ENCODE measurements at places on chromosomes 16 and 17.
A peak's percentile ranks its signal among the peaks of the same experiment; 100 is the strongest.

DNA sequence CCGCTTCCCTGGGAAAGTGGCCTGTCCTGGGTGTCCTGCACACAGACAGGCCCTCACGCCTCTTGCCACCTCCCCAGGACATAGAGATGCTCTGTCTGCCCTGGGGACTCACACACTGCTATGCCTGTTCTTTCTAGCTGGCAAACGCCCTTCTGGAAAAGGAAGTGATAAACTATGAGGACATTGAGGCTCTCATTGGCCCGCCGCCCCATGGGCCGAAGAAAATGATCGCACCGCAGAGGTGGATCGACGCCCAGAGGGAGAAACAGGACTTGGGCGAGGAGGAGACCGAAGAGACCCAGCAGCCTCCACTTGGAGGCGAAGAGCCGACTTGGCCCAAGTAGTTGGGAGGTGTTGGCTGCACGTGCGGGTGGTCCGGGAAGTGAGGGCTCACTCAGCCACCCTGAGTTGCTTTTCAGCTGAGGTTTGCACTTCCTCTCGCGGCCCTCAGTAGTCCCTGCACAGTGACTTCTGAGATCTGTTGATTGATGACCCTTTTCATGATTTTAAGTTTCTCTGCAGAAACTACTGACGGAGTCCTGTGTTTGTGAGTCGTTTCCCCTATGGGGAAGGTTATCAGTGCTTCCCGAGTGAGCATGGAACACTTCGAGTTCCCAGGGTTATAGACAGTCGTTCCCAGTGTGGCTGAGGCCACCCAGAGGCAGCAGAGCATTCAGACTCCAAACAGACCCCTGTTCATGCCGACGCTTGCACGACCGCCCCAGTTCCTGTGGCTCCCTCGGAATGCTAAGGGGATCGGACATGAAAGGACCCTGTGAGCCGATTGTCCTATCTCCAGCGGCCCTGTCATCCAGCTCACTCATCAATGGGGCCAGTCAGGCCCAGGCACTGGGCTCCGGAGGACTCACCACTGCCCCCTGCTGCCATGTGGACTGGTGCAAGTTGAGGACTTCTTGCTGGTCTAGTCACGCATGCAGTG is 3.5 kb upstream of the RPL13 start:
- peak; percentile 73 for DNase-seq

GRCh38 chr17:83118071-83118841 is 38.8 kb downstream of the METRNL start:
- no peak for DNase-seq

GRCh38 chr17:51510940-51511339 is 250.6 kb downstream of the UTP18 start:
- no peak for DNase-seq

GRCh38 chr16:57865746-57866528 is 63.6 kb upstream of the KIFC3 start:
- DNase-seq: no peak

DNA sequence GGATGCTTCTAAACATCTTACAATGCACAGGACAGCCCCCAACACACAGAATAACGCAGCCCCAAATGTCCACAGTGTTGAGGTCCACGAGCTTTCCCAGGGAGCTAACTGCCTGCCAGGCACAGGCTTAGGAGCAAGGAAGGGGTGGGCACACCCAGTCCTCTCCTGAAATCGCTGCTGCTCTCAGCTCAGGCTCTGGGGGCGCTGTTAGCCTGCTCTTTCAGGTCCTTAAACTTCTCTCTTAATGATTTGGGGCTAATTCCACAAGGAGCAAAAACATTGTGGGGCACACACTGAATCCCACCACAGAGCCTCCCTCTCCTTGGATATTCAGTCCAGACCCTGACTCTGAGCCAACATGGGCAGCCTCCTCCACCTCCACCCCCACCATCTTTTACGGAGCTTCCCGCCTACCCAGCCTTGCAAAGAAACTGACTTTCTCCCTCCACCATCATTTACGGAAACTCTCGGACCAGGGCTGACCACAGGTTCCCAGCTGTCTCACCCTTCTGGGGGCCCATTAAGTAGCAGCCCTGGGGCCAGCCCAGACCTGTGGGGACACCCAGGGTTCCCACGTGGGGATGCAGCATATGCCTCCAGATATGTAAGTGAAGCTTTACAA is 1.1 kb downstream of the CD300H start:
- no peak for DNase-seq

DNA sequence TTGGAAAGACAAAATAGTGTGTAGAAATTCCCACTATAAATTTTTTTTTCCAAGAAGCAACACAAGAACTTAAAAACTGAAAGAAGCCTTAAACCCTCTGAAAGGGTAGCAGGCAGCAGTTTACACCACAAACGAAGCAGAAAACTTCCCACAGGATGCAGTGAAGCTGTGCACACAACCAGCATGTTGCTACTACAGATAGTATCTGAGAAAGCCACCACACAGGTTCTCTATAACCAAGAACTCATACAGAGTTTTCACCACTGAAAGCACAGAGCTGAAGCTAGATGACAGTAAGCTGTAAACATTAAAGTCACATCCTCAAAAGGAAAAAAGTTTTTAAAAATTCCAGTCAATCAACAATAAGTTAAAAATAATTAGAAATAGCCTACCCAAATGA is 333.6 kb upstream of the MON1B start:
- DNase-seq: no peak

GRCh38 chr16:83954577-83955016 is 1.6 kb downstream of the OSGIN1 start:
- no peak for DNase-seq

GRCh38 chr17:48515925-48516900 is 14.6 kb downstream of the HOXB1 start:
- no peak for DNase-seq

- DNase-seq: peak; percentile 16
Measured at GRCh38 chr16:11797957-11798299, 870 bp upstream of the ZC3H7A start.

DNA sequence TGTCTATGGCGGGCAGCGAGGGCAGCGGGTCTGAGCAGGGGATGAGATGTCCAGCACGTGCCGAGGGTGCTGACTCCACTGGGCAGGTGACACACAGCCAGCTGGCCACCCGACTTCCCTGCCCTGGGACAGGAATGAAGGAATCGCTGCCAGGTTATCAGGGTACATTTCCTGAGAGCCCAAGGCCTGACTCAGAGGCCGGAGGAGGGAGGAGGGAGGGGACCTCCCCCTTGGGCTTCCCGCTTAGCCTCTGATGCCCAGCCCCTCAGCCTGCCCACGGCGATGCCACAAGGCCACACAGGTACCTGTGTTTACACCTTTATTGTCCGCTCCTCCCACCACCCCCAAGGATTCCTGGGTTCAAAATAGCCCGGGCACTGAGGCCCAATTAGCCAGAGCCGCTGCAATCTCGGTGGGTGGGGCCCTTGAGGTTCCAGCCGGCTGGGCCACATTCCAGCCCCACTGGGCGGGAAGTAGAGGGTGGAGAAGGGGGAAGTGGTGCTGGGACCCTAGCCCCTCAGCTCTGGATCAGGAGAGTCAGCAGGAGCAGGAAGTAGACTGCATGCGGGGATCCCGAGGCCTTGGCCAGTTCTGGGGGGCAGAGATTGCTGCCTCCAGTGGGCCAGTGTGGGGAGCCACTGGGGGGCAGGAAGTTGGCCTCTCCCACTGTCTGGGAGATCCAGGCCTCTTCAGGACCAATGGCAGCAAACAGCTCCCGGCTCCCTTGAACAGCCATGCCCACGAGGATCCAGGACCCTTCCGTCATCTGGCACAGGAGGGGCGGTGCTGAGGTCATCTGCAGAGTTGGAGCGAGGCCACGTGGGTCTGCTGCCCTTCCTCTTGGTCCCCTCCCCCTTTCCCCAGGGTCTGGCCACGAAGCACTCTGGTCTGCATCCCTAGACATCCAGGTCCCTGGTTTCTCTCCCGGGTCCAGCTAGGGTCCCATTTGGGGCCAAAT is 3.4 kb upstream of the PRSS8 start:
- DNase-seq: no peak

DNA sequence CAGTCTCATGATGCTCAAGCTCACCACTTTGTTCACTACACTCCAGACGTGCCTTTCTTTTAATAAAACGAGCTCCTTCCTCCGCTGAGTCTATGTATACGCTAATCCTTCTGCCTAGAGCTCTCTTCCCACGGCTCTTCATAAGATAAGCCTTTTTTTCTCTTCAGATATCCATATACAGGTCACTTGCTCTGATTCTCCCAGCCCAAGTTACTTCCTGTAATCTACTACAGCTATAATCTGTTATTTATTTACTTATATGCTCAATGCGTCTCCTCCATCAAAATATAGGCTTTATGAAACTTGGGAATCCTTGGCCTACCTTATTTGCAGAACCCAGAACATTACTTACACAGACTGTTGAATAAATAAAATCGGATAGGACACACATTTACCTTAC is 17.4 kb downstream of the C16orf87 start:
- DNase-seq: no peak

DNA sequence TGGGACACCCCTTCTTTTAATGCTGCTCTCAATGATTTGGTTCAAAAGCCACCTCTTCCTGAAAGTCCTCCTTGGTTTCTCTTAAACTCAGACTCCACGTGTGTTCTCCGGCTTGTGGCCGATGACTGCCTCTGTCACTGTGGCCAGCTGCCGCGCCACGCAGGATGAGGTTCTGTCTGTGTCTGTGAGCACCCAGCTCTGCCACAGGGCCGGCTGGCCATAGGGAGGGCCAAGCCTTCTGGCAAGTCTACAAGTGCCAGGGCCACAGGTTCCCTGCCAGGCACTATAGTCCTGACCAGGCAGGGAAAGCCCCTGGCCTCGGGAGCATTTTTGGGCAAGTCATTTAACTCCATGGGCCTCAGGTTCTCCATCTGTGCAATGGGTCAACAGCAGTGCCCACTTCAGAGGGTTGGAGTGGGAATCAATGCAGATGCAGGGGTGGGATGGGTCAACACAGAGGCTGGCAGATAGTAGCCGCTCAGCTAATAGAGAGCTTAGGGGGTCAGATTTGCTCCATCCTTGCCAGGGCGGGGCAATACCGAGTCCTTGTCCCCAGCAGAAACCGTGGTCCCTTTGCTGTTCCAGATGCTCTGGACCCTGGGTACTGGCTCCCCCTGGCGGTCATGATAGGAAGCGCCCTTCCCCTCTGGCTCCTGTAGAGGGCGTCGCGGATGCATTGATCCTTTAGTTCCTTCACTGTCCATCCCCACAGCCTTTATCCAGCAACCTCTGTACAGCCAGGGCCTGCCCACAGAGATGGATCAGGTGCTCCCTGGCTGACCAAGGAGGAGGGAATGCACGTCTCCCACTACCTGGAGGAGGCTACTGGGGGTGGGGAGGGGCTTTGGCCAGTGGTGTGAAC is 19.3 kb upstream of the ADGRG3 start:
- peak; percentile 75 for DNase-seq

GRCh38 chr17:38443356-38444031 is 15.2 kb downstream of the ARHGAP23 start:
- no peak for DNase-seq

DNA sequence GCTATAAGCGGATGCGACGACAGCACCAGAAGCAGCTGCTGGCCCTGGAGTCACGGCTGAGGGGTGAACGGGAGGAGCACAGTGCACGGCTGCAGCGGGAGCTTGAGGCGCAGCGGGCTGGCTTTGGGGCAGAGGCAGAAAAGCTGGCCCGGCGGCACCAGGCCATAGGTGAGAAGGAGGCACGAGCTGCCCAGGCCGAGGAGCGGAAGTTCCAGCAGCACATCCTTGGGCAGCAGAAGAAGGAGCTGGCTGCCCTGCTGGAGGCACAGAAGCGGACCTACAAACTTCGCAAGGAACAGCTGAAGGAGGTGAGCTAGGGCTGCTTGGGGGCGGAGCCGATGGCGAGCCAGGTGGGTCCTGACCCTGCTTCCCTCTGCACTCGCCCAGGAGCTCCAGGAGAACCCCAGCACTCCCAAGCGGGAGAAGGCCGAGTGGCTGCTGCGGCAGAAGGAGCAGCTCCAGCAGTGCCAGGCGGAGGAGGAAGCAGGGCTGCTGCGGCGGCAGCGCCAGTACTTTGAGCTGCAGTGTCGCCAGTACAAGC is 10.1 kb downstream of the HIRIP3 start:
- DNase-seq: no peak

- DNase-seq: no peak
Measured at GRCh38 chr17:6110592-6110991, 40.4 kb downstream of the WSCD1 start.
